ENCODE measurements at places on chromosomes 16 and 17.

DNA sequence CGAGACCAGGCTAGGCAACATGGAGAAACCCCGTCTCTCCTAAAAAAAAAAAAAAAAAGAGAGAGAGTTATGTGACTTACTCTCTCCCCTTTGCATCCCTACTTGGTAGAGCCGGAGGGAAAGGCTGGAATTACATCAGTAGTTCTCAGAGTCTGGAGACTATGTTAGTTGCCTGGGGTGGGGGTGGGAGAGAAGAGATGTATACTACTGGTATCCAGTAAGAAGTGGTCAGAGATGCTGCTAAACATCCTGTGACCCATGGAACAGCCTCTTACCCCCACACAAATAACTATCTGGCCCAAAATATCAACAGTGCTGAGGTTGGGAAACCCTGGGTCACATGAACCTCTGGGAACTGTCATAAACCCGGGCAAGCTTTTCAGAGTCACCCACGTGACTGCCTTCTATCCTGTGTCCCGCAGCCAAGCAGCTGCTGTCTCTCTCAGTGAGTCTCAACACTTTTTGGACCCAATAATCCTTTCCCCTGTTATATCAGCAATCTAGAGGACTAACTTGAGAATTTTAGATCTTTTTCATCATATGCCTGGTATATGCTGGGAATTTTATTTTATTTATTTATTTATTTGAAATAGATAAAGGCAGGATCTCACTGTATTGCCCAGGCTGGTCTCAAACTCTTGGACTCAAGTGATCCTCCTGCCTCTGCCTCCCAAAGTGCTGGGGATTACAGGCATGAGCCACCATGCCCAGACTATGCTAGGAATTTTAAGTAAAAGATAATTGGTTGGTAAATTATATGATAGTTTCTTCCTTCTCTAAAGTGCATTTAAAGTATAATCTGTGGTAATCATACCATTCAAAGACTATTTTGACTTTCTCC, 8.7 kb downstream of the EIF1 start:
- no peak for DNase-seq

DNA sequence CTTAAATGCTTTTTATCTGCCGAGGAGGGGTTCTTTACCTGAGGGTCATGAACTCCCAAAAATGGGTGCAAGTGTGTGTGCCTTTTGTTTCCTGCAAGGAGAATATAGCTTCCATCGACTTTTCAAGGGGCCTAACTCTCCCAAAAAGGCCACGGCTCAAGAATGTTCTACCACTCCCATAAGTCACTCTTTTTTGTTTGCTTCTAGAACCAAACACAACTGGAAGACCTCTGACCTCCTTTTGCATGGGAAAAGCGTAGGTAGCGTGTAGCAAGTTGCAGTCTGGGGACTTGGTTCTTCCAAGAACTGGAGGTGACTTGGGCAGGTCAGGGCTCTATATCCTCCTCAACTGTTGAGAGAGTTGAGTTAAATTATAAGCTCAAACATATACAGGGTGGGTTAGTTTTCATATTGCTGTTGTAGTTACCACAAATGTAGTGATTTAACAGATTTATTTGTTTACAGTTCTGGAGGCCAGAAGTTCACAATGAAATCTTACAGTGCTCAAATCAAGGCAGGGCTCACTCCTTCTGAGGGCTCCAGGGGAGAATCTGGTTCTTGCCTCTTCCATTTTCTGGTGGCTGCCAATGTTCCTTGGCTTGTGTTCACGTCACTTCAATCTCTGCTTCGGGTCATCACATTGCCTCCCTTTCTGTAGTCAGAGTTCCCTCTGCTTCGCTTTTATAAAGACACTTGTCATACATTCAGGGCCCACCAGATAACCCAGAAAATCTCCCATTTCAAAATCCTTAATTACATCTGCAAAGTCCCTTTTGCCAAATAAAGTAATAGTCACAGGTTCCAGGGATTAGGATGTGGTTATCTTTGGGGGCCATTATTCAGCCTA, 1.4 kb downstream of the TMEM97 start:
- no peak for DNase-seq

- DNase-seq: peak; percentile 20
These were observed 523 bp downstream of the KCTD2 start for GRCh38 chr17:75047398-75048098.

- DNase-seq: no peak
These were observed 524 bp downstream of the STRADA start for GRCh38 chr17:63741143-63741407.

GRCh38 chr17:11908711-11909146, 88.5 kb downstream of the ZNF18 start:
- no peak for DNase-seq

DNA sequence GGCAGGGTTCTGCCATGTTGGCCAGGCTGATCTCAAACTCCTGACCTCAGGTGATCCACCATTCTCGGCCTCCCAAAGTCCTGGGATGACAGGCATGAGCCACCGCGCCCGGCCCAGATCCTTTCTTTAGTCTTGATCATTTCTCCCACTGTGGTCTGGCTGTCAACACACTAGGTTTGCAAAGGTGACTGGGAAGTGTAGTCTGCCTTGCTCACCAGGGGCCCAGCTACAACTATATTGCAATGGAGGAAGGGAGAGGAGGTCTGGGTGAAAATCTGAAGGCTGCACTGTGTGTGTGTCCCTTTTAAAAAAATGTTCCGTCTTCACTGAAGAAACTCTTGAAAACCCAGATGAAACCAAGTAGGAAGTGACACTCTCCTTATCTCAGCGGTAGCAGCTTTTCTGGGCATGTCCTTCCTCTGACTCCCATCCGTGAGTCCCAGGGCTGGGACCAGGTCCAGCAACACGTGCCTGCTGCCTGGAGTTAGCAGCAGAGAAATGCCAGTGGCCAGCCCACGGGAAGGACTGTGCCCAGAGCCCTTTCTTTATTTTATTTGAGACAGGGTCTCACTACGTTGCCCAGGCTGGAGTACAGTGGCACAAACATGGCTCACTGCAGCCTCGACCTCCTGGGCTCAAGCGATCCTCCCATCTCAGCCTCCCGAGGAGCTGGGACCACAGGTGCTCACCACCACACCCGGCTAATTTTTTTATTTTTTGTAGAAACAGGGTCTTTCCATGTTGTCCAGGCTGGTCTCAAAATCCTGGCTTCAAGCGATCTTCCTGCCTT, 17.8 kb upstream of the KIF19 start:
- DNase-seq: no peak

DNA sequence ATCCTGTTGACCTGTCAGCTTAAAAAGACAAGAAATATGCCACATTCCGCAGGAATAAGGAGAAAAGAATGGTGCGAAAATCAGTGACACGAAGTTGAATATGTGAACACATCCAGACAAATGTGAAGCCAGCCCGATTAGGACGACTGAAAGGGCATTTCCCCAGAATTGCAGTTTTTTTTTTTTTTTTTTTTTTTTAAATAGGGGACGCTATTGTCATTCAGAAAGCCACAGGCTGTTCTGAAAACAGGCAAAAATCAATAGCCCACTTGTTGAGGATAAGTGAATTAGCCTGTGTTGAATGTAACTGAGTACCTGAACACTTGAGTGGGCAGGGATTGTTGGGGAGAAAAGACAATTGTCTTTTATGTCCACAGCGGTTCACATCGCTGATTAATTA, 507.1 kb downstream of the WWOX start:
- DNase-seq: no peak

- no peak for DNase-seq
These were observed 37.3 kb downstream of the PIEZO1 start for GRCh38 chr16:88747588-88748301.

DNA sequence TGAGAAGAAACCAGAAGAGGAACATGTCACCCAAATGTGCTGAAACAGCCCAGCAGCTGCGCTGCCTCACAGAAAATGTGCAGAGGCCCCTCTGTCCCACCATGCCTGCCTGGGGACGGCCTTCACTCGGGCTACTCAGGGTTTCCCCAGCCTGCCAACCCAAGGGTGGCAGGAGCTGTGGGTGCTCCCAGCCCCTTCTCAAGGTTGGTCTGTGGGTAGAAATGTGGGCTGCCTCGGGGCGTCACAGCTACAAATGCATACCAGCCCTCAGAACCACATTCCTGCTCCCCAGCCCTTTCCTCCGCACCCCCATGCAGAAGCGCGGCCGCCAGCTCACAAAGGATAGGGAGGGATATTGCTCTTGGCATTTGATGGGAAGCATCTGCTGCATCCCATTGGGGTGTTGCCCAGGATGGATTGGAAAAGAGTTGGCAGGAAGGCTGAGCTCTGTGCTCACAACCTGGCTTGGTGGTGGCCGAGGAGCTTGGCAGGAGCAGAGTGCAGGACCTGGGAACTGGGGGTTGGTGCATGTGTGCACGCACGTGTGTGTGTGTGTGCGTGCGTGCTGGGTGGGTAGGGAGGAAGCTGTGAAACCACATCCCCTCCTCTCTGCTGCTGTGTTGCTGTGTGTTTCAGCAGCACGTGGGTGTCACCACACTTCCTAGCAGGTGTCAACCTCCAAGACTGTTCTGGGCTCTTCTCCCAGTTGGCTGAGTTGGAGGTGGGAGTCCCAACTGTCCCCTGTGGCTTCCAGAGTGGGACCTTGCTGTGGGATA, 304.4 kb downstream of the SEC14L1 start:
- peak; percentile 65 for DNase-seq

GRCh38 chr17:63697341-63698286, 2.3 kb downstream of the LIMD2 start:
- DNase-seq: peak; percentile 80

DNA sequence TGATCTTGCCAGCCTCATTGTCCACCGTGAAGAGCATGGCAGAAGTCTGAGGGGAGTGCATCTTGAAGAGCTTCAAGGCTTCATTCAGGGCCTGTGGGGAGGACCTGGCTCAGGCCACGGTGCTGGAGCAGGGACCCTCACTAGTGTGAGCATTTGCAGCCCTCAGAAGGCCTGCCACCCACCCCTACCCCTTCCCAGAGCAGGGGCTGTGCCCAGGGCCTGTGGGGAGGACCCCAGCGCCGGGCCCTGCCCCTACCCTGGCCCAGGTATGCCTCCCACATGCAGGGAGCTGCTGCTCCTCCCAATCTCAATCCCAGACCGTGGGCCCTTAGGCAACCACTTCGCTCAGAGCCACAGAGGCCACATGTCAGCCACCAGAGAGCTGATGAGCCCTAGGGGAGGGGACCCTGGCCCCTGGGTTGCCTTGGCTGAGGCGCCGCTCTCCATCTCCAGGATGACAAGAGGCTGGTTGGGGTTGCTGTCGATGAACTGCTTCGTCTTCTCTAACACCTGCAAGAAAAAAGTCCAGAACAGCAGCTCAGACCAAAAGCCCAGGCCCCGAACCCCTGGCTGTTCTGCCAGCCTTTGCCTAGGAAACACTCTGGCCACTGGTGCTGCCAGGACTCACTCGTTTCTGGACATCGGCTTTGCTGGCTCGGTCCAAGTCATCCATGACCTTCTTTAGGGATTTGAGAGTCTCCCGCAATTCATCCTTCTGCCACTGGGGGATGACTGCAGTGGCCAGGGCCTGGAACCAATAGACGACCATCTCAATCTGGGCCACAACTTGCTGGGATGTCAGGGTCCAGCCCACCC, 1.8 kb upstream of the EXOSC6 start:
- DNase-seq: no peak

GRCh38 chr16:17359788-17360390, 110.9 kb downstream of the XYLT1 start:
- no peak for DNase-seq

GRCh38 chr17:30717291-30718098, 107.0 kb downstream of the CRLF3 start:
- DNase-seq: no peak

- DNase-seq: no peak
These were observed 206.7 kb downstream of the CDH13 start for GRCh38 chr16:82833378-82833993.

- no peak for DNase-seq
These were observed 110.5 kb downstream of the HS3ST2 start for GRCh38 chr16:22924492-22924891.

- DNase-seq: no peak
These were observed 175.9 kb downstream of the XYLT1 start for GRCh38 chr16:17294856-17295255.

DNA sequence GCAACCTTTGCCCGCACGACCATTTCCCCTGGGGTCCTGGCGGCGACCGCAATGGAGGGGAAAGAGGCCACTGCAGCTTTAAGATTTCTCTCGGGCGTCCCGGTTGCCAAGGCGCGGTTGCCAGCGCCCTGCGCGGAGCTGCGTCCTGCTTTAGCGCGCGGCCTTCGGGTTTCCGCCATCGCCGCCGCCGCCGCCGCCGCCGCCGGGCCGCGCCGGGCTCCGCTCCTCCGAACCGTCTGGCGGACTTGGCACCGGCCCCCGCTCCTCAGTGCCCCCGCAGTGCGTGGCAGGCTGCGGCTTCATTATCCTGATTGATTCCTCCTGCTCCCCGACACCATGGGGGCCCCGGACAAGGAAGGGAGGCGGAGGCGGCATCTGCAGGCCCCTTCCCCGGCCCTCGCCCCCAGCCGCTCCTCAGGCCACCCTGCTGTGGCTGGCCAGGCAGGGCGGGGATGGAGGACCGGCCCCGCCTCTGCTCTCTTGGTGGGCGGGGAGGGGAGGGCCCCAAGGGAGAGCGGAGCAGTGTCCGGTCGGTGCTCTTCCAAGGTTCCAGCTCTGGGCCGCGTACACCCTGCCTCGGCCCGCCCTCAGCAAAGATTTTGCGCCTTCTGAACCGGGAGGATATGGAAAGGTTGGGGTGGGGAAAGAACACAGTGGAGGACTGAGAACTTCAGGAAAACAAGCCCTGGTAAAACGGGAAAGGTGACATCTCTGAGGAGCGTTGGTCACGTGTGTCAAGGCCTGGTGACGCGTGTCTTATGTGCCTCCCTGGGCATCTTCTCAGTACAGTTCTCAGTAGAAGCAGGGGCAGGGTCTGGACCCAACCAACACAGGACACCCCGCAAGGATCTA, 34.0 kb downstream of the NEUROD2 start:
- DNase-seq: peak; percentile 9

DNA sequence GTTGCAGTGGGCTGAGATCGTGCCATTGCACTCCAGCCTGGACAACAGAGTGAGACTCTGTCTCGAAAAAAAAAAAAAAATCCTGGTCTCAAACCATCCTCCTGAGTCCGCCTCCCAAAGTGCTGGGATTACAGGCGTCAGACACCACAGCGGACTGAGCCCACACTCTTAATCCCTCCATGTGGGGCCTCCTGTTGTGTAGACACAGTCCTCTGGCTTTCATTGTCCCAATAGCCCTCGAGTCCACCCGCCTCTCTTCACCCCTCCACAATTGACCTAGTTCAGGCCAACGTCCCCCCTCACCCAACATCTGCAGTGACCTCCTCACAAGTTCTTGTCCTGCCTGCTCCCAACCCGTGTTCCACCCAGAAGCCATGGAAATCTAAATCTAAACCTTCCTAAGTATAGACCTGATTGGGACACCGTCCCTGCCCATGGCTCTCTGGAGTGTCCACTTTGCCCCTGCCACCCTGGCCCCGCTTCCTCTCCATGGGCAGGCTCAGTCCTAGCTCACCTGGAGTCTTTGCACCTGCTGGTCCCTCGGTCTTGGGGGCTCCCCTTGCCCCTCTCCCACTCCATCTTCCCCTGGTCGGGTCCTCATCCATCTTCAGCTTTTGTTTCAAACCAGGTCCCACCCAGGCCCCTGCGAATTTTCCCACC, 46.7 kb downstream of the HAPSTR1 start:
- no peak for DNase-seq

- DNase-seq: no peak
These were observed 64.9 kb upstream of the PMFBP1 start for GRCh38 chr16:72236866-72237265.

GRCh38 chr17:5619088-5619740, 34.9 kb upstream of the NLRP1 start:
- no peak for DNase-seq

Measured in activated naive CD4-positive, alpha-beta T cell (primary cell).